Muscle of arm (tissue), 14 donors: ENCODE measurements at places on chromosomes 11 and 22.

GRCh38 chr11:68914761-68915160, 11.1 kb downstream of the IGHMBP2 start:
- DNase-seq, result no peak

- DNase-seq, result no peak
Observed at GRCh38 chr11:78179459-78180071, 8.9 kb downstream of the KCTD21 start.

- no peak for DNase-seq
Observed at GRCh38 chr11:116864531-116864930, 27.1 kb upstream of the APOA1 start.

GRCh38 chr22:20215742-20216141, 52.4 kb downstream of the RTN4R start:
- DNase-seq, result no peak

DNA sequence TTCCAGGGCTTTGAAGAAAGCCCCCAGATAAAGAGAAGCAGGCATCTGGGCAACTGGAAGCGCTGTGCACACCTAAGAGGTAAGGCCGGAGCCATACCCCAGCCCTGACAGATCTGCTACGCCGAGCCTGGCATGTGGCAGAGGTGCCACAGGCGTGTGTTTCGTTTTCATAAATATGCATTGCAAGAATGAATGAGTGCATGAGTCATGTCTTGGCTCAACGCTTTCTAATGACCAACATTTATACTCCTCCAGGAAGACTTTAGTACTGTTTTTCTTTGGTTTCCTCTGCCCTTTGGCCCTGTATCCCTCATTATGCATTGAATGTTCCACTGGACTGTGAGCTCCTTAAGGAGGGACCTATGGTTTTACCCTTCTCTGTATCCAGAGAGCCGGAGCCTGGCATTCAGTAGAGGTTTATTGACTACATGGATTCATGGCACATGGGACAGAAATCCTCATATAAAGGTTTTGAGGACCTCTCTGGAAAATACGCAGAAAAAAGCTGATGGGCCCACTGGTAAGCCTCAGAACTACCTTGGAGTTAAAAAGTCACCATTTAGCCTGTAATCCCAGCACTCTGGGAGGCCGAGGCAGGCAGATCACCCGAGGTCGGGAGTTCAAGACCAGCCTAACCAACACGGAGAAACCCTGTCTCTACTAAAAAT, 38.9 kb upstream of the CSNK2A3 start:
- DNase-seq, result no peak

GRCh38 chr11:123797114-123797513, 9.0 kb downstream of the OR6M1 start:
- no peak for DNase-seq
